ENCODE measurements at places on chromosomes 11 and 22.

DNA sequence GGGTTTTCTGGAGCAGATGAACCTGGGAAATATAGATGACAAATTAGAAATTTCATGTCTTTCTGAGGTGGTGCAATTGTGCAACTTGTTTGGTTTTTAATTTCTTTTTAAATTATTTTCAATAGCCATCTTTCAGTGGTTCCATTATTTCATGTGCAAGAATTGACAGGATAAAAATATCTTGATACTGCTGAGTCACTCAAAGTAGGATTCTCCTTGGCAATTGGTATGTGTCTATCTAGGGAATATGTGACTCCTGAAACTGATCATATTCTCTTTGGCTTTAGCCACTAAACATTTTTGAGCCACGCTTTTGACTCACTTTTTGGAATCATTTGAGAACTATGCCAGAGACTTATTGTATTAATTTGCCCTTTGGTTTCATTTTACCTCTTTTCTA lies 331.5 kb downstream of the KCNA4 start:
- no peak for DNase-seq

DNA sequence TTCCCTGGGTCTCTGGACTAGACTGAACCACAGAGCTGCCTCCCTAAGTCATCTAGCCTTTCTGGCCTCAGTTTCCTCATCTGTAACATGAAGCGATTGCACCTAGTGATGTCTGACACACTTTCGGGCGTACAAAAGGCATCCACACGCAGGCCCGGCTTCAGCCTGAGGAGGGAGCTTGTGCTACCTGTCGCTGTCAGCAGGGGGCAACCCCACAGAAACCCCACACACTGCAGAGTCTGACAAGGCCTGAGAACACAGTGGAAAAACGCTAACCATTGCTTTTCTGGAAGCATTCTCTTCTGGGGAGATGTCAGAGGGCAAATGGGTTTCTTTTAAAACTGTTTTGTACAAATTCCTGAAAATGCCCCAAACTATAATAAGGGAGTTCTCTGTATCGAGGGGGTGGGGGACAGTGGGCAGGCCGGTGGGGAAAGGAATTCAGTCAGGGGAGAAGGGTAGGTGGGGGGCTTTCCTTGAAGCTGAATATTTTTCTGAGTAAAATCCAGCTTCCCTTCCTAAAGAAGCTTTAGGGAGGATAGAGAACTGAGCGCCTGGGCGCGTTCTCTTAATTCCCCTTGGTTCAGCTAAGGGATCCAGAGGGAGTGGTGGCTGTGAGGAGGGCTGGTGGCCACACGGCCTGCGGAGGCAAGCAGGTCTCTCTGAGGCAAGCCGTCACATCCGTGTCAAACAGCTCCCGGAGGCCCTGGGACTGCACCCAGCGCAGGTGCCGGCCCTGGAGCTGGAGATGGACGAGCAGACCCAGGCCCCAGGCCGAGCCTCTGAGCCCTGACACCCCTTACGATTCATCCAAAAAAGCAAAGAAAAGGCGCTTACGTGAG lies 533 bp downstream of the ELF5 start:
- peak; percentile 47 for DNase-seq

GRCh38 chr11:57637626-57638004 lies 12.1 kb downstream of the YPEL4 start:
- DNase-seq, result no peak

- DNase-seq, result no peak
These were observed 90.9 kb downstream of the EXT2 start for GRCh38 chr11:44186321-44186930.

DNA sequence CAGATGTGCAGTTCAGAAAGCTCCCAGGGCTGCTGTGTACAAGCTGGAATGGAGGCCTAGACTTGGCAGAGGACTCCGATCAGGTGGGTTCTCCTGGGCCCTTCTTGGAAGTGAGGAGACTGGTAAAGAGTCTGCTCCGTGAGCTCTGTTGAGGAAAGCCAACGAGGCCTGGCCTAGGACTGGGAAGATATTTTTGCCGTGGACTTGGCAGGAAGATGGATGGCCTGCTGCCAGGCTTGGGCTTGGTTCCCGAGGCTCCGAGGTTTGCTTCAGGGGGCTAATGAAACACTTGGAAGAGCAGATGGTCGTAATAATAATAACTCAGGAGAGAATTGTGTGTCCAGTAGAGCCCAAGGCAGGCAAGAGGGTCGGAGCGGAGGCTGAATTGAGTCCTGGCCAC lies 3.9 kb downstream of the GALR3 start:
- DNase-seq, result no peak

DNA sequence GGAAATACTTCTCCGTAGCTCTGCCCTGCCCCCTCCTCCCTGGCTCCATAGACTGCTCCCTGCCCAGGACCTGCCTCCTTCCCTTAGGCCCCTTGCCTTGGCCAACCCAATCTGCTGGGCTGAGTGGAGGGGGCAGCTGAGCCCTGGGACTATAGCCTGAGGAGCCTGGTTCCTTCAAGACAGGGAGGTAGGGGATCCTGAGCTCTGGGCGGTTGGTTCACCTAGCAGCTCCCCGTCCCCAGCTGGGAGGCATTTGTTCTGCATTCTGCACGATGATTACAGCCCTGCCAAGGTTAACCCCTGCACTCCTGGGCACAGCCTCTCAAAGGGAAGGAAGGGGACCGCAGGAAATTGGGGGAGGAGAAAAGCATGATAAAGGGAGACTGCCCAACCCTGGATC lies 3.6 kb upstream of the CDC42EP1 start:
- no peak for DNase-seq

- no peak for DNase-seq
These were observed 29.1 kb downstream of the PPIL2 start for GRCh38 chr22:21694795-21695429.

GRCh38 chr22:26482161-26482560 lies 1.4 kb downstream of the HPS4 start:
- no peak for DNase-seq

DNA sequence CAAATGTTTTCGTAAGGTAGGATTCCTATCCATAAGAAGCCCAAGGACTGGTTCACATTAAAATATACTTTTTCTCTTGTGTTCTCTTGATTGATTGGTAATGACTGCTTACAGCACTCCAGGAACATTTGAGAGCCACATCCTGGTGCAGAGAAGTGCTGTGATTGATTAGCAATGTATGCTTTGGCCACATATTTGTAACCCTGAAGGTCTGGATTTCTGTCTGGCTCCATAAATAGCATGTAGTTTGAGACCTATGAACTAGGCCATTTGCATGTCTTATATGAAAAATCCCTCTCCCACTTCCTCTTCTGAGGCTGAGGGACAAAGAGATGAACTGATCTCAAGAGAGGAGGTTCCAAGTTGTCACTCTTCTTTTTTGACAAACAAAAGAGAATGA lies 49.3 kb upstream of the CD44 start:
- DNase-seq, result no peak

- DNase-seq, result peak; percentile 10
These were observed 843 bp downstream of the OR56B1 start for GRCh38 chr11:5737091-5737490.

- DNase-seq, result no peak
These were observed 34.7 kb upstream of the RFPL3 start for GRCh38 chr22:32322986-32323385.

- peak; percentile 40 for DNase-seq
These were observed 417.8 kb downstream of the MIAT start for GRCh38 chr22:27075028-27075678.

DNA sequence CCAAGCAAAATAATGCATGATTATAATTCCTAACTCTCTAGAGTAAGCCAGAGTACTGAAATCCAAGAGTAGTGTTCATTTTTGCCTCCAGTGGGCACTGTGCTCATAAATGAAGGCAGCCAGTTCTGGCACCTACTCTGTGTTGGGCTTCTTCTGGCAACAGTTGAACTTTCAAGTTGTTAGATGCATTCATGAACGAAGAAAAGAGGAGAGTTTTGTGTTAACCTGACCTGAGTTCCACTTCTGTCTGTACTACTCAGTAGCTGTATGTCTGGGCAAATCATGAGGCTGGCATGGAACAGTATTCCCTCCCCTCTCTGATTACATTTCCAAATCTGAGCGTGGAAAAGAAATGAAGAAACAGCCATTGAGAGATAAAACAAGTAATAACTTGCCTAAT lies 20.3 kb upstream of the TENM4 start:
- DNase-seq, result peak; percentile 59

DNA sequence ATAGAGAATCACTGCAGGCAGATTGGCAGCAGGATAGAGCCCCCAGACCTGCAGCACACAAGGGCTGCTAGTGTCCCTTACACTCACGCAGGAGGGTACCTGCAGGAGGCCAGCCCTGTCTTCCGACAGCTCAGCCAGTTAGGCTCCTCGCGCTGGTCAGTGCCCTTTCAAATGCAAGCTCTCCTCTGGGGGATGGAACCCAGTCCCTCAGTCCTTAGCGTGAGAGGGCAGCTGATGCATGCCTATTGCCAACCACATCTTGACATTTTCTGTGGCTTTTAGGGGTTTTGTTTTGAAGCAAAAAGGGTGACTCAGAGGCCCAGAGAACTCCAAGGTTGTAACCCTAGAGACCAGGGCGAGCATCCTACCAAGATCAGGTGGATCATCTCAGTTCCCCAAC lies 40.0 kb downstream of the WNT11 start:
- DNase-seq, result no peak

GRCh38 chr11:116072601-116073410 lies 568.6 kb upstream of the CADM1 start:
- DNase-seq, result peak; percentile 4

DNA sequence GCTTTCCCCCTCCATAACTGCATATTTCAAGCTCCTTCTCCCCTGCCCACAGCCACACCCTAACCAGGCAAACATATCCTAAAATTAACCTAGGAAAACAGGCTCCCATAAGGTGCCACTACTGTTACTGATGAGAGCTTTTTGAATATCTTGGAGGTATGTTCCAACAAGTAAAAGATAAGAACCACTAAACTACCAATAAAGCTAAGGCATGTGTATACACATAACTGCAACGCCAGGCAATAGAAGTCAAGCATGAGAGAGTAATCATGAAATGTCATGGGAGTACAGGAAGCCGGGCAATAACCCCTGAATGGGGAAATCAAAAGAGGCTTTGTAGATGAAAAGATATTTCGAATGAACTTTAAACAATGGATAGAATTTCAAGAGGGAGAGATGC lies 9.3 kb downstream of the MMP13 start:
- no peak for DNase-seq

- DNase-seq, result no peak
These were observed 871 bp downstream of the SLC35E4 start for GRCh38 chr22:30636226-30637077.

DNA sequence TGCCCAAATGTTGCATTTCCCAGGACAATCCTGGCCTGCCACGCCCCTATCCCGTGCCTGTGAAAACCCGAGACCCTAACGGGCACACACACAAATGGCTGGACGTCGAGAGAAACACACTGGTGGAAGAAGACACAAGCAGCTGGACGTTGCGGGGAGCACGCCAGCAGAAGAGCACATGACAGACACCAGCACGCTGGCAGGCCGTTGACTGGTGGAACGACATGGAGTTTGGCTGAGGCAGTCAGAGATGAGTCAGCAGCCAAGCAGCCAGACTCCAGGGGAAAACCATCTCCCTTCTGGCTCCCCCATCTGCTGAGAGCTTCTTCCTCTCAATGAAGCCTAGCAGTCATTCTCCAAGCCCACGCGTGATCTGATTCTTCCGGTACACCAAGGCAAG lies 606.7 kb upstream of the LRRC4C start:
- peak; percentile 26 for DNase-seq

GRCh38 chr22:17748555-17749353 lies 25.5 kb downstream of the BID start:
- no peak for DNase-seq

DNA sequence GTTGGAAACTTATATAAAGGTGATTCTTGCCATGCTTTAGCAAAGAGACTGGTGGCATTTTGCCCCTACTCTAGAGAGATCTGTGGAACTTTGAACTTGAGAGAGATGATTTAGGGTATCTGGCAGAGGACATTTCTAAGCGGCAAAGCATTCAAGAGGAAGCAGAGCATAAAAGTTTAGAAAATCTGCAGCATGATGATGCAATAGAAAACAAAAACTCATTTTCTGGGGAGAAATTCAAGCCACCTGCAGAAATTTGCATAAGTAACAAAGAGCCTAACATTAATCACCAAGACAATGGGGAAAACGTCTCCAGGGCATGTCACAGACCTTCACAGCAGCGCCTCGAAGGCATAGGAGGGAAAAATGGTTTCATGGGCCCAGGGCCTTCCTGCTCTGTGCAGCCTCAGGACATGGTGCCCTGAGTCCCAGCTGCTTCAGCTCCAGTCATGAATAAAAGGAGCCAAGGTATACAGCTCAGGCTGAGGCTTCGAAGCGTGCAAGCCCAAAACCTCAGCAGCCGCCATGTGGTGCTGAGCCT lies 83.4 kb downstream of the MRTFA start:
- DNase-seq, result no peak

GRCh38 chr11:32148895-32149294 lies 58.0 kb downstream of the RCN1 start:
- no peak for DNase-seq

- no peak for DNase-seq
These were observed 14.5 kb downstream of the CRTAM start for GRCh38 chr11:122852796-122853160.

DNA sequence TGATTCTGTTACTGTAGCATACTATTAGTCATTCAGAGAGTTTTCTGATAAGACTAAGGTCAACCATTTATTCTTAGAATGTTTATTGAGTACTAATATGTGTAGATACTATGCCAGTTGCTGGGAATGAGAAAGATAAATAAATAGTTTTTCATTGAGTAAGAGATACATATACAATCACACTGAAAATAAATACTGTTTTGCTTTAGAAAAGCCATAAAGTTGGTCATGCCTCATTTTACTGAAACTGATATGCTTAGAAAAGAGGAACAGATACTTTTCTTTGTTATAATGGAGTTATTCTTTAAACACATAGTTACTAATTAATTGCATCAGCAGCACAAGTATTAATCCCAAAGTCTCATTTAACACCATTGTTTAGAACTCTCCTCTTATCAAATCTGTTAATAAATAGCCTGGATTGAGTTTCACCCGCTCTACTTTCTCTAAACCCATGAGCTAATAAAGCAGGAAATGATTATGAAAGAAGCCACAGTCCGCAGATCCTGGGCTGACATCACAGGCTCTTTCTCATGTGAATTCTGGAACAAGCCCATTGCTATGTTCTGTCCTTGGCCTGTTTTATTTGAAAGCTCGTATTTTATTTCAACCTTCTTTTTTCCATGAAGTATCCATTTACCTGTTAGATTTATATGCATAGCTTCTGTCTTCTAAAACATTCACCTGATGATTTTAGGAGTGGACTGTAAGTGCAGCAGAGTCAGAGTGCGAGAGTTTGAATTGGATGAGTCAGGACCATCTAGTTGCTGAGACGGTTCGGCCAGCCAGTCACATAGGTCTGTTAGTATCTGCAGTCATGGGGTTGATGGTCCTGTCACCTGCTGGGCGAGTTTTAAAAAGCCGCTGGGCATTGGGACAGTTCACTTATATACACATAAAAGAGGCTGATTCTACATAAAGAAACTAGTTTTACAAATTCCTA lies 35.5 kb downstream of the PIWIL4 start:
- DNase-seq, result peak; percentile 67
